Activated CD4-positive, CD25-positive, alpha-beta regulatory T cell treated with anti-CD3 and anti-CD28 coated beads, Interleukin-2, amount 50 U/mL, for 16 hours (primary cell): ENCODE measurements at places on chromosomes 3 and 15.

- no peak for DNase-seq
These were observed 37.8 kb downstream of the CEMIP start for GRCh38 chr15:80816936-80817335.

DNA sequence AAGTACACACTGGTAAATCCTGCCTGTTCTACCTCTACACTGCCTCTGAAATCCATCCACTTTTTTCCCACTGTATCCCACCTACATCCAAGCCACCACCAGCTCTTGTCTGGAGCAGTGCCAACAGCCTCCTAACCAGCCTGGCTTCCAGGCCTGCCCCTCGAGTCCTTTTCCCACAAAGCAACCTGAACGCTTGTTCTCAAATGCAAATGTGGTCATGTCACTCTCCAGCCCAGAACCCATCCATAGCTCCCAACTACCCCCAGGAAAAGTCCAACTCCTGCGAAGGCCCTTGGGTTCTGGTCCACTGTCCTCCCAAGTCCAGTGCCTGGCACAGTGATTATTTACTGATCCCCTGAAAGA, 83.8 kb downstream of the SEMA5B start:
- DNase-seq = no peak

GRCh38 chr15:69857250-69857649, 240.5 kb downstream of the TLE3 start:
- no peak for DNase-seq

DNA sequence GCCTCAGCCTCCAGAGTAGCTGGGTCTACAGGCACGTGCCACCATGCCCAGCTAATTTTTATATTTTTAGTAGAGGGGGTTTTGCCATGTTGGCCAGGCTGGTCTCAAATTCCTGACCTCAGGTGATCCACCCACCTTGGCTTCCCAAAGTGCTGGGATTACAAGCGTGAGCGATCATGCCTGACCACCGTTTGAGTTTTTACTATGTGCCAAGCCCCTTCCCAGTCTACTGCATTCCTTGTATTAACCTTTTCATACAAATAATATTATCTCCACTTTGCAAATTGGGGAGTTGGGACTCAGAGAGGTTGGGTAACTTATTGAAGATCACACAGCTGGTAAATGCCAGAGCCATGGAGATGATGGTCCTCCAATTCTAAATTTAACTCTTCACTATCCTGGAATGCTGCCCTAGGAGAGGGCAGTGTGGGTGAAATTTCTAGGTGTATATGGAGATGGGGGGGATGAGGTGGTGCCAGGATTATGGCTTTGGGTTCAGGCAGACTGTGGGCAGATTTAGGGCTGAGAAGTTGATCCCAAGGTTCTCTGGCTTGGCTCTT, 1.0 kb upstream of the PXK start:
- DNase-seq = no peak

- DNase-seq = no peak
These were observed 123.2 kb upstream of the PLCL2 start for GRCh38 chr3:16761571-16761970.

- DNase-seq = no peak
These were observed 44.1 kb downstream of the TNIK start for GRCh38 chr3:171416061-171416460.

- DNase-seq = no peak
These were observed 683.7 kb downstream of the TBL1XR1 start for GRCh38 chr3:176513604-176514003.

DNA sequence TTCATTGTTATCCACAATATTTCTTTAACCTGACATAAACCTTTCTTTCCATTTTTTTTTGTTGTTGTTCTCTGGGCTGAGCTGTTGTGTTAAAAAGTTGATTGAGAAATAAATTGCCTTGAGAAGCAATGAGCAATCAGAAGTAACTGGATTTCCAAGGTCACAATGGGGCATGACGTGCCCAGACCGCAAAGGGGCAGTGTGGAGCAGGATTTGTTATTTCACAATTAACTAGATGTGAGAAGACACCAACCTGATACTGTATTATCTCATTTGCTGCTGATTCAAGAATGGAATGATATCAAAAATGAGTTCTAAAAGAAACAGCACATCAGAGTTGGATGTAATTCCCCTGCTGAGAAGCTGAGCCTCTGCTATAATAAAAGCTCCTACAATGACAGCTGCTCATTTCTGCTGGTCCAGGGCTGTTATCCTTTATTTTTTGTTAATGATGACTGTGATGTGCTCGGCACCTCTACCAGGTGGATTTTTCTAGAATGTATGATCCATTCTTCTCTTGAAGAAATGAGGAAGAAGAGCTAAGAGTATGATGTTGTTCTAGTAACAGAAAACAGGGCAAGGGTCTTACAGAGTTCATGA, 28.1 kb downstream of the CPNE4 start:
- DNase-seq = no peak

GRCh38 chr3:111773484-111773883, 85.6 kb upstream of the PHLDB2 start:
- no peak for DNase-seq
